Bronchial epithelial cell (primary cell): ENCODE measurements at places on chromosomes 3 and 15. TPM values are rescaled to one million over a fixed set of nuclear protein-coding genes. Genes with fewer than 3 reads are reported as not detected.

DNA sequence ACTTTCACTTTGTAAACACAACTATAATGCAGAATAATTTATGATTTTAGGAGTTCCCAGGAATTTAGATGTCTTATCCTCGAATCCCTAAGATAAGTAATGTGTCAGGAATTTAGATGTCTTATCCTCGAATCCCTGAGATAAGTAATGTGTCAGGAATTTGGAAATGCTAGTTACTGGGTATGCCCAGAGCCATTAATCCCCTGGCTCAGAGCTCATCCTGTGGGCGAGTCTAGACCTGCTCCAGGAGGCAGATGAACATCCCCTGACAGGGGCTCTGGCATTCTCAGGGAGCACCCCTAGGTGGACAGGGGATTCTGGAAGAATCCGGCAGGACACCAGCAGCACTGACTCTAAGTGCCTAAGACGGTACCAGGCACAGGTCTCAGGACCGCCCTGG, 163.3 kb downstream of the ARRDC4 start:
- peak; percentile 86 for DNase-seq

- DNase-seq, result no peak
Observed at GRCh38 chr3:196981657-196982056, 13.0 kb upstream of the PIGZ start.

DNA sequence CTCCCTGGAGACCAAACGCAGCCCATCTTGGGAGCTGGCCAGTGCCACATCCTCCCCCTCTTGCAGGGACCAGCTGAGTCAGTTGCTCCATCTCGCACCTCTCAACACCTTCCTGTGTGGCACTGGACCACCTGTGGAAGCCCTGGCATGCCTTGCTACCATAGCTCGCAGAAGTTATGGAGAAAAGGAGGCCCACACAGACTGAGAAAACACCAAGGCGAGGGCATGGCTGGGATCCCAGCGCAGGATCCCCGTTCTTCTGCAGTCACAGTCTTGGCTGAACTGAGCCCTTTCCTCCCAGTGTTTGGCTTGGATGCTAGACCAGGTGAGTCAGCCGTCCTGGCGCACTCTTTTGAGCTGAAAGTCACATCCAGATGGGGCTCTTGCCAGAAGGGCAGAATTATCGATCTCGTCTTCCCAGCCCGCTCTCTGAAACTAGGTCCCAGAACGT, 46.9 kb downstream of the CHRD start:
- DNase-seq, result no peak

GRCh38 chr15:79673416-79674123, 223.2 kb downstream of the MTHFS start:
- DNase-seq, result peak; percentile 21

- peak; percentile 22 for DNase-seq
Observed at GRCh38 chr3:125437631-125438435, 62.7 kb upstream of the ZNF148 start.

- DNase-seq, result no peak
Observed at GRCh38 chr3:5110337-5110736, 11.8 kb upstream of the ARL8B start.

- DNase-seq, result no peak
Observed at GRCh38 chr3:89042236-89042835, 65.1 kb upstream of the EPHA3 start.

DNA sequence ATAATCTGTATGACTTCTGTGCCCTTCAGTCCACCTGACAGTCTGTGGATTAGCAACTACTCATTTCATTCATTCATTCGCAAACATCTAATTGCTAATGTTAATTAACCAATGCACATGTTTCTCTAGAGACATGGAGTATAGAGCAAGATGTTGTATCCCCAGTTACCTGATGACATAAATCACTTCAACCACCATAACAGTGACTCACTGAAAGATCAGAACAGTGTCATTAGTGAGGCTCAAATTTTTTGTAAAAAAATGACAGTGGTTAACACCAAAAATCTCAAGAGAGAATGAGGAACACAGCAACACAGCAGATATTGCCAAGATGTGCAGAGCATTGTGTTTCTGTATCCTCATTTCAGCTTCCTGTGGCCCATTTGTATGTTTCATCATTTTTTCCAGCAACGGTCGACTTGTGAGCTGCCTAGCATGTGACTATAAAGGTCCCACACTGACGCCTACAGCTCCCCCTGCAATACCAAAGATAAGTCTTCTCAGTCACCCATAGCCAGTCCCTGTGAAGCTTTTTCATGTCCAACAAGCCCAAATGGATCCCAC, 3.7 kb upstream of the PLD1 start:
- no peak for DNase-seq

GRCh38 chr3:71048948-71049347, 534.6 kb downstream of the FOXP1 start:
- no peak for DNase-seq

DNA sequence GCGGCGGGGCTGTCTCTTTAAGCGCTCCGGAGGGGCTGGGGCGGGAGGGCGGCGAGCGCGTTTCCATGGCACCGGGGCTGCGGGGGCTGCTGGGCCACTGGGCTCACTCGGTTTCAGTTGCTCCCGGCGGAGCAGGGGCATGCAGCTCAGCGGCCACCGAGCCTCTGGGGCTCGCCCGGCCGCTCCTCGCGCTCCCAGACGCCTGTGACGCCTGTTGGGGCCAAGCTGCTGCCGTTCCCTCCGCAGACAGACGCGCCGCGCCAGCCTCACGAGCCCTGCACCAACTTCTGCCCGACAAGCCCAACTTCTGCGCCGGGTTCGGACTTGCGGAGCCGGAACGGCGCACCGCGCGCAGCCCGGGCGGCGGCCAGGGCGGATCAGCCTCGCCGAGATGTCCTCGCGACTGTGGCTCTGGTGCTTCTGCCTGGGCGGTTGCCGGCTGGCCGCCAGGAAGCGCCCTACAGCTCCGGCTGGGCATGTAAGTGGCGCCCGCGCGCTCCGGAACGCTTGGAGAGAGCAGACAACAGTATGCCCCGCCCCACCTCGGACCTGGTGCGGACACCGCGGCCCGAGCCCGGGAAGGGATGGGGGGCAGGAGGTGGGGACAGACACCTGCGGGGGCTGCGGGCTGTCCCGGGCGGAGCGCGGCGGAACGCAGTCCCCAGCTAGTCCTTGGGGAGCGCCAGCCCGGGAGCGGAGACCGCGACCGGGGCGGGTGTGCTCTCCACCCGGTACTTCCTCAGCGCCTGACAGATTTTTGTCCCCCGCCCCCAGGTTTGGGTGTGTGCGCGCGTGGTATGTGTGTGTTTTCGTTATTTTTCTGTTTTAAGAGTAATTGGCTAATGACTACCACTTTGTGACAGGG, 154.1 kb upstream of the GOLIM4 start:
- DNase-seq, result peak; percentile 50

DNA sequence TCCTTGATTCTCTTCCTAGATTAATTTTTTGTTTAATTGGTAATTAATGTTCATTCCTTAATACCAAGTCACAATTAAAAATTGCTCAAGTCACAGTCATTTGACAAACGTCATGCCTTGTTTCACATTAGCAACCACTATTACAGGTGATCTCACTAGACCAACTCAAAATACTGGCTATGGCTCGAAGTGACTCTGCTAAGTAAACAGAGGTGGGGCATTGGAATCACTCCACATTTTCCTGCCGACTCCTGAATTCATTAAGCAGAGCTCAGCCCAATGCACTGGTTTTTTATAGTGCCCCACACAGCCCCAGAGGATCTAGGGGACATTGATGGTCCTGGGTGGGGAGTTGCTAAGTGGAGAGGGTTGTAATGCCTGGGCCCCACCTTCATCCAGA, 201.2 kb upstream of the NSMCE3 start:
- peak; percentile 77 for DNase-seq

DNA sequence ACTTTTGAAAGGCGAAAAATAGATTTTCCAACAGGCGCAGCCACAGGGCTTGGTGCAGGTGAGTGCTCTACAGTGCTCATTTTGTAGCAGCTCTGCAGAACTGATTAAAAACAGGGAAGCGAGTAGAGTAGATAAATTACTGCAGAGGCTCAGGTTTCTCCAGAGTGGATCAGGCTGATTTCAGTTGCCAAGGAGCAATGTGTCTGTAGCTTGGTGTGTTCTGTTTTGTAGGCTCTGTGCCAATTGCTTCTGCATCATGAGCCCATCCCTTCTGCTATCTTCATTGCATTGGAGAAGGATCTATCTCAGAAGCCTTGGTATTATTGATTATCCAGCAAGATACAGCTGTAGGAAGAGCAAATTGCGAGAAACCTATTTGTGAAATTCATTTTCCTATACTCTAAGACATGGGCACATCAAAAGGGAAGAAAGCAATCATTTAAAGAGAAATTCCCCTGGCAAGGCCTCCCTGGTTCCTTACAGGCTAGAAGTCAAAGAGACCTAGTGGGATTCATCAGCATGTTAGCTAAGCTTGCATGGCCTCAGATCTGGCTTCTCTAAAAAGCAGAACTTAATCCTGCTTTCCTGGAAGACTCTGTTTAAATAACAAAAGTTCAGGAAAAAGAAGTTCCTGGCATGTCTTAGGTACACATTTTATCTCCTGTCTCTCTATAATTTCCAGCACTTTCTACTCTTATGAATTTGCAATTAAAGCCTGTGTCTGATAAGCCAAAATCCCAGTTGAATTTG, 432.4 kb upstream of the ATP10A start:
- DNase-seq, result no peak

DNA sequence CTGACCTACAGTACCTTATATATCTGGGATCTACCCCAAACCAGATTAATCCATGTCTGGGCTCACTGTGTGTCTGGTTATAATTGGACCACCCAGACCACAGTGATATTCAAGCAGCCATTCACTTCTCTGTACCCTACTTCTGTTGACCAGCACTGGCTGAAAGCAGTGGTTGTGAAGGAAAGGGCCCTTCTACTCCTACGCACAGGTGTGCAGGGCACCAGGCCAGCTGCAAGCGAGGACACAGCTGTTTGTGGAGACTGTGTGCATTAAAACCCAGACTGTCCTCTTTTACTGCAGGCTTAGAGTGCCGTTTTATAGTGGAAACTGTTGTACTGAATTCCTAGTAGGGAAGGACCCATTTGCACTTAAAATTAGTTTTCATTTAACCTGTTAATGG, 29.5 kb downstream of the CTDSPL start:
- DNase-seq, result peak; percentile 33

DNA sequence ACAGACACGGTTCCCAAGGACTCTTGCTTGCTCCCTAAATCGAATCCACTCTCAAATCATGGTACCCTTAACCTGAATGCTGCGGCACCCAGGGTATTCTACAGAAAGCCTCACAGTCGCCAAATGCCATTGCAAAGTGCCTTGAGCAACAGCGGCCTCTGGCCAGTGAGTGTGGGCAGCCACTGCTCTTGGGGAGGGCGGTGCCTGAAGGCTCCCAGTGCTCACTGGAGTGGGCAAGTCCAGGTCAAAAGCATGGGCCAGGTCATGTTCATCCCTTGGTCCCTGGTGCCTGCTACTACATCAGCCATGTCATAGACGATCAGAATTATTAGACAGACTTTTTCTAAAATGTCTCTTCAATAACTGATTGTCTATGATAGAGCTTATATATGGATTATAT, 82.5 kb downstream of the ADAMTS17 start:
- DNase-seq, result no peak

GRCh38 chr15:101456057-101456739, 33.3 kb downstream of the PCSK6 start:
- no peak for DNase-seq

DNA sequence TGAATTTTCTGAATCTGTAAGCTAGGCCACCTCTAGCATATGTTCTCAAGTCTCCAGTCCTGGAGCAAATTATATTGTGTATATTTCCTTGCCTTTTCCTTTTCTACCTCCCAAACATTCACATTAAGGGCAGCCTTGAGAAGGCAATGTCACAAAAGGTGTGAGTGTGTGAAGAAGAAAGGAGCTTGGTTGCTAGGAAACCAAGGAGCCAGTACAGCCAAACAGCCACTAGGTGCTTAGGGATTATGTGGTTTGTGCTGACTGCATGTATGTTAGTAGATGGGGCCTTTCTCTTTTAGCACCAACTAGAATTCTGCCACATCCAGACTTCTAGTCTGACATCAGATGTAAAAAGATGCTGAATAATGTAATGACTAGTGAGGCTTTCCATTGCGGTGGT, 118.8 kb upstream of the DAZL start:
- peak; percentile 44 for DNase-seq

DNA sequence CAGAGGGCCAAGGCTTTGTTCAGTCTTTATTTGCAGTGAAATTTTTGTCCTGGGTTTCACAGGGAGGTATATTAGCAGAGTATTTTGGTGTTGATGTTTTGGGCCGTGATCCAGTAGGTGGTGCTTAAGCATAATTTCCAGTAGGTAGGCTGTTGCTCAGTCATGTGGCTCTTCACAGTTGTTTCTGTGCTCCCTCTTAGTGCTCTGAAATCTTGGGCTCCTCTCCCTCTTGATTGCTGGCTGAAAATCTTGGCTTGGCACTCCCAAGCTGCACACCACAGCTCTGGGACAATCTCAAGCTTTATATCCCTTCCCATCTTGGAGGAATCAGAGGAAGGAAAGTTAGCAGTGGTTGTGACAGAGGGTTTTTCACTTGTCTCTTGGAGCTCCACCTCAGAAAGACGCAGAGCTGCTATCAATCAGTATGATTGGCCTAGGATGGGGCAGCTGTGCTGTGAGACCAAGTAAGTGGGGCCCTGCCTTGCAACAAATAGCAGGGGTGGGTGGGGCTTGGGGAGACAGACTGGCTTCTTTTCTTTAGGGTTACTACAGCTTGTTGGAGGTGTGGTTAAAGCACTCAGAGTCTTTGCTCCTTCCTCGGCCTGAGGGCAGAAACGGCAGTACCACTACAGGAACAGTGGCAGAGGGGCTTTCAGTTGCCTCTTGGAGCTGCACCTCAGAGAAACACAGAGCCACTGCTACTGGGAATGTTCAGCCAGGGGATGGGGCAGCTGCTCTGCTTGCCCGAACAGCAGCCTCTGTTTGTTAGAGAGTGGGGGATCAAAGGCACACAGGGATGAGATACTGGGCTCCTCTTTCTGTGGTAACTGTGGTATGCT, 627.0 kb downstream of the SI start:
- DNase-seq, result no peak

GRCh38 chr15:28094732-28095521, 4.2 kb downstream of the OCA2 start:
- DNase-seq, result no peak

GRCh38 chr15:42392309-42393024, 33.2 kb downstream of the CAPN3 start:
- no peak for DNase-seq

The RAF1 gene
- total RNA-seq, result 83.5 and 95.2 TPM in 2 replicates

The SLC28A2 gene
- not detected in 2 replicates for total RNA-seq

The POLQ gene
- total RNA-seq, result 0.79 and 1.3 TPM in 2 replicates

The SLC12A8 gene
- 10.9 and 19.2 TPM in 2 replicates for total RNA-seq

The EBLN2 gene
- total RNA-seq, result 5.3 and 5.6 TPM in 2 replicates

The CYP11A1 gene
- total RNA-seq, result not detected in 2 replicates
